ENCODE measurements at places on chromosomes 11 and 22.
A peak's percentile ranks its signal among the peaks of the same experiment; 100 is the strongest.

GRCh38 chr11:79170321-79170720 lies 270.5 kb downstream of the TENM4 start:
- DNase-seq: no peak

DNA sequence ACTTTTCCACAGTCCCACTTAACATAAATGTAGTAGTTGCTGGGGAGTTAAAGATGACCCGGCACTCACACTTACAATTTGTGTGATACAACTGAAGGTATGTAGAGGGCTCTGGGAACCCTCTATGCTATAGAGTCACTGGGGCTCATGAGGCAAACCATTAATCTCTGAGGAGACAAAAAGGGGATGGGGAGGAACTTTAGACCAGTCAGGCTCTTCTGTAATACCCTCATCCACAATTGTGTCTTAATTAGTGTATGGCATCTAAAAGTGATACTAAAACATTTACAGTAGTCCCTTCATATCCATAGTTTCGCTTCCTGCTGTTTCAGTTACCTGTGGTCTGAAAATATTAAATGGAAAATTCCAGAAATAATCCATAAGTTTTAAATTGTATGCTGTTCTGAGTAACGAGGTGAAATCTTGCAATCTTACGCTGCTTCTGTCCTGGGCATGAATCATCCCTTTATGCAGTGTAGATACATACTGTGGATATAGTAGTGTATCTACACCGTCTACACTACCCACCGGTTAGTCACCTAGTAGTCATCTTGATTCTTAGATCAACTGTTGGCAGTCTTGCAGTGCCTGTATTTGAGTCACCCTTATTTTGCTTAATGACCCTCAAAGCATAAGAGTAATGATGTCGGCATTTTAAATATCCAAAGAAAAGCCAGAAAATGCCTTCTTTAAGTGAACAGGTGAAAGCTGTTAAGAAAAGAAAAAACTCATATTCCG lies 12.2 kb downstream of the CBL start:
- no peak for DNase-seq

DNA sequence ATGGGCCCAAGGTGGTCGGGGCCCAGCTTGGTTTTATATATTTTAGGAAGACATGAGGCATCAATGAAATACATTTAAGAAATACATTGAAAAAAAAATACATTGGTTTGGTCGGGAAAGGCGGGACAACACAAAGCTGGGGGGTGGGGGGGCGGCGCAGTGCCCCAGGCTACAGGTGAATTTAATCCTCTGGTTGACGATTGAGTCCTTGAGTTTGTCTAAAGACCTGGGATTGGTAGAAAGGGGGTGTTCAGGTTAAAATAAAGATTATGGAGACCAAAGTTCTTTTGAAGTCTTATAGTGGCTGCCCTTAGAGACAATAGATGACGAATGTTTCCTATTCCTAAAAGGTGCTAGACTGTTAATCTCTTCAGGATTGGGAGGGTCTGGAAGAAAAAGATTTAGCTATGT lies 3.1 kb downstream of the IFITM1 start:
- no peak for DNase-seq

- DNase-seq: no peak
Measured at GRCh38 chr11:109267293-109268095, 154.5 kb upstream of the C11orf87 start.

GRCh38 chr11:36471577-36471976 lies 38.5 kb downstream of the TRAF6 start:
- DNase-seq: no peak

DNA sequence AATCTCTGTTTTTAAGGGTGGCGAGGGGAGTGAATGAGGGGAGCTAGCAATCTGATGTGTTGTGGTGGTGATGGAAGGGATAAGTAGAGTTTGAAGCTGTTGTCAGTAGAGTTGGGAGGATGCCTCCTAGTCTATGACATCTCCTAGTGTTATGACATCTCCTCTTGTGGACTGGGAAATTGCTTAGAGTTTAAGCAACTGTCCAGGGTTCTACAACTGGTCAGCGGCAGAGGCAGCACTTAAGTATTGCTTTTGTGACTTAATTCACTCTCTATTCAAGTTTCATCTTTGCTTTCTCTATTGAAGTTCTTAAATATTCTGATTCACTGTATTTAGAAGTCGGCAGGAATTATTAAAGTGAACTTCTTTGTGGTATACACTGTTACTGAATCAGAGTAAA lies 13.8 kb downstream of the BMAL1 start:
- DNase-seq: no peak

DNA sequence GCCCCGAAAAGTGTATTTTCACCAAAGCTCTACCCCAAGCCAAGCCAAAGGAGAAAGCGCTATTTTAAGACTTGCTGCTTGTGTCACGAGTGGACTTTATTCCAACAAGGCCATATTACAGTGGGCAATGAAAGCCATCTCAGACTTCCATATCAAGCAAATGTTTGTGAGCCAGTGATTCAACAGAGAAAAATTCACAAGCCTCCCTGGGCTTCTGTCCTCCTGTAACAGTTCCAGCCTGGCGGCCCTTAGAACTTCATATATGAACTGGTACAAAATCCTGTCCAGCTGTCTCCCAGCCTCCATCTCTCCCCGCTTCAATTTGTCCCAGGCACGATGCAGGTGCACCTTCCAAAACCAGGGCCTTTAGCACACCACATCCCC lies 11.2 kb downstream of the LARGE1 start:
- no peak for DNase-seq

DNA sequence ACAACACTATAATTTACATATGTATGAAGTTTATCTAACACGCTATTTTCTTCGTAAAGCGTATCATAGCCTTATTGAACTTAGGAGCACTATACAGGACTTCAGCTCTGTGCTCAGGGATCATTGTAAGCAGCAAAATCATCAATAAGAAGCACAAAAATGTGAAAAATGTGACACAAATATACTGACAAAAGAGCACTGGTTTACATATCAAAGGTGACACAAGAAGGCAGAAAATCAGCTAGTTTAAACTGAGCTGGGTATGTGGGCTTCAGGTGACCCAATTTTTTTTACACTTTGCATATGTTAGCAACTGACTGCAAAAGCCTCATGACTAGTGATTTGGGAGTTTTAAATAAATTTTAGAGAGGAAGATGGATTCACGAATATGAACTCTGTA lies 215.2 kb upstream of the CHORDC1 start:
- DNase-seq: no peak

DNA sequence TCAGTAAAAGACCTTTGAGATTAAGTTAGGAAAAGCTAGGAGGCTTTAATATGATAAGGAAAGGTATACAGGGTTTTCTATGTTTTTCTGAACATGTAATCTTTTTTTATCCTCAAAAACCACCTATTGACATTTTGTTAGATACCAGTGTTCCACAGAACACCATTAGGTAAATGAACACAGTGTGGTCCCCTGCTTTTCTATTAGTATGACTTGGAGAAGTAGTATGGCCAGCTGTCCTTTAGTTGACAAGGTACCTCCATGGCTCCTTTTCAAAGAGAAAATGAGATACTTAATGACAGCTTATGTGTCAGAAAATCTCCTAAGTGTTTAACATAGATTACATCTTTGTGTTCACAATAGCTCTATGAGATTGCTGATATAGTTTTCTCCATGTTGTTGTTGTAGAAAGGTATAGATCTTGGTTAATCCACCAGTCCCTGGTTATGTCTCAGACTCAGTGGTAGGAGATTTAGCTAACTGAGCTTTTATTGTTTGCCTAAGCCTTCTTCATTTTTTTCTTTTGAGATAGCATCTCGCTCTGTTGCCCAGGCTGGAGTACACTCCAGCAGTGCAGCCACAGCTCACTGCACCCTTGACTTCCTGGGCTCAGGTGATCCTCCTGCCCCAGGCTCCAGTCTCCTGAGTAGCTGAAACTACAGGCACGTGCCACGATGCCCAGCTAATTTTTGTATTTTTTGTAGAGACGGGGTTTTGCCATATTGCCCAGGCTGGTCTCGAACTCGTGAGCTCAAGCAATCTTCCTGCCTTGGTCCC lies 46.0 kb downstream of the STIM1 start:
- DNase-seq: no peak

DNA sequence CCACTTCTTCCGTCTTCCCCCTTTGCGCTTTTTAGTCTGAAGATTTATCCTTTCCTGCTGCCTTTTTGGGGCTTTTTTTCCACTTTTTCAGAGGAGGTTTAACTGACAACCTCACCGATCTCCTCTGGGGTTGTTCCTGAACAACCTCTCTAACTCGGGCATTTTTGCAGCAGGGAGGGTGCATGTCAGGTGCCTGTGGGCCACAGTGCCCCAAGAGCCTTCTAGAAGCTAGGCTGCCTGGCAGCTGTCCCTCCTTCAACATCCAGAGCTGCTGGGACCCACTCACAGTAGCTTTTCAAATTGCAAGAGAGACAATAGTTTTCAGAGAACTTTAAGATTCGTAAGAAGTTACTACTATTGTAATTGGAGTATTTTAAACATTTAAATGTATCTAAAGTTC lies 1112.4 kb upstream of the CNTN5 start:
- DNase-seq: no peak

GRCh38 chr11:3101921-3102640 lies 44.9 kb upstream of the CARS1 start:
- no peak for DNase-seq

DNA sequence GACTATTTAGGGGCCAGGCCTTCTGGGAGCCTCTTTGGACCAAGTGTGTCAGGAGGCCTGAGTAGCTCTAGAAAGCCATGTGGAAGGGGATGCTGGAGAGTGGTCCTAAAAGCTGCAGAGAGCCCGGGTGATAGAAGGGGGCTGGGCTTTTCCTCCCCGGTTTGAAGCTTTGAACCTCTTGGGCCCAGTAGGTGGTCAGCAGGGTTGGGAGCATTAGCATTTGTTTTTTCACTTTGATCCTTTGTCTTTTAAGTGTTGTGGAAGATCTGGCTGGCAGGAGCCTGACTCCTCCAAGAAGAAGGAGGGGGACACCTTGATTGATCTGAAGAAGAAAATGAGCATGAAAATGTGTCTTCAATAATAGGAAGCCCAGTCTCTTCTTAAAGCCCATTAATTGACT lies 596.6 kb downstream of the INSC start:
- DNase-seq: no peak

- DNase-seq: peak; percentile 62
Measured at GRCh38 chr11:35485656-35486322, 39.6 kb downstream of the PAMR1 start.

- DNase-seq: no peak
Measured at GRCh38 chr11:102864724-102865123, 10.1 kb downstream of the MMP12 start.

DNA sequence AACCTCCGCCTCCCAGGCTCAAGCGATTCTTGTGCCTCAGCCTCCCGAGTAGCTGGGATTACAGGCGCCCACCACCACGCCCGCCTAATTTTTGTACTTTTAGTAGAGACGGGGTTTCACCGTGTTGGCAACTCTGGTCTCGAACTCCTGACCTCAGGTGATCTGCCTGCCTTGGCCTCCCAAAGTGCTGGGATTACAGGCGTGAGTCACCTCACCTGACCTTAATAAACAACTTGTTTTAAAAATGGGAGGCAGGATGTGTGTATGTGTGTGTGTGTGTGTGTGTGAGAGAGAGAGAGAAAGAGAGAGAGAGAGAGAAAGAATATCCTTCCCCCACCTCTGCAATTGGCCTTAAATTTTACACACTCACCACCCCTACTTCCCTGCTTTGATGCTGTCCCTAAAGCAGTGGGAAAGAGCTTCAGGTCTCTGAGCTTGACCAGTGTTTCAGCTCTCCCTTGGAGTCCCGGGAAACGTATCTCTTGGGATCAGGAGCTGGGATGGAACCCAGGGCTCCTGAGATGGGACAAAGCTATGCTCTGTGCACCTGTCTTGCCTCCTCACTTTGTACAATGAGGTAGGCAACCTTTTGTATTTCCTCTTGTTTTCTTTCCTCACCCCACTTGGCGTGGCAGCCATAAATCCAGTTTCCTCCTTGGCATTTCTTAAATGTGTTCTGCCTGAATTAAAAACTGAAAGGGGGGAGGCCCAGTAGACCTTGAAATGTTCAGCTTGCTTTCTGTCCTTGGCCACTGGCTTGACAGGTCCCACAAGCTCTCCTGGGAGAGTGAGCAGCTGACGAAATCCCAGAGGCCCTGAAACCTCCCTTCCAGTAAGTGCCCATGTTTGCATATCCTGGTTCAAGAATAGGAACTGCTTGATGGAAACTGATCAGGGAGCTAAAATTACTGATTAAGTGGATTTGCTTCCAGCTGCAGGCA lies 17.8 kb upstream of the XBP1 start:
- no peak for DNase-seq

DNA sequence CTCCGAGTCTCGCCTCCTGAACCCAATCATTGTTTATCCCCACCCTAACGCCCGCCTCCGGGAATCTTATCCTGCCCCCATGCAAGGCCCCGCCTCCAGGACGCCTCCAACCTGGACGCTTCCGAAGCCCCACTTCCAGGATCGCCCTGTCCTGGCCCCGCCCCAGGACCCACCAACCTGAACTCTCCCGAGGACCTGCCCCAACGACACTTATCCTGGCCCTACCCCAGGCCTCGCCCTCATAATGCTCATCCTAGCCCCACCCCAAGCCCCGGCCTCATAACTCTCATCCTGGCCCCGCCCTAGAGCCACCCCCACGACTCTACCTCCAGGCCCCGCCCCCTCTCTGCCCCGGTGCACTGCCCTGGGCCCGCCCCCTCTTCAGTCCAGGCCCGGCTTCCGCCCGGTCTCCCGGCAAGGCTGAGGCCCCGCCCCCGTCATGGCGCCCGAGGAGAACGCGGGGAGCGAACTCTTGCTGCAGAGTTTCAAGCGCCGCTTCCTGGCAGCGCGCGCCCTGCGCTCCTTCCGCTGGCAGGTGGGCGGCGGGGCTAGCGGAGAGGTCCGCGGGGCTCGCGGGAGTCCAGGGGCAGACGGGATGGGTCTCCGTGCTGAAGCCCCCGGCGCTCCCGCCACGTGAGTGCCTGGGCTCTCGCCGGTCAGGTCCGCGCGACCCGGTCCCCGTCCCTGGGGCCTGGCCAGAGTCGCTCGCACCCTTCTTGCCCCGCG lies 45.7 kb upstream of the DEFB108B start:
- DNase-seq: peak; percentile 87

- no peak for DNase-seq
Measured at GRCh38 chr11:3830730-3831129, 10.0 kb downstream of the RHOG start.

GRCh38 chr11:34606326-34607120 lies 14.4 kb upstream of the EHF start:
- DNase-seq: no peak

DNA sequence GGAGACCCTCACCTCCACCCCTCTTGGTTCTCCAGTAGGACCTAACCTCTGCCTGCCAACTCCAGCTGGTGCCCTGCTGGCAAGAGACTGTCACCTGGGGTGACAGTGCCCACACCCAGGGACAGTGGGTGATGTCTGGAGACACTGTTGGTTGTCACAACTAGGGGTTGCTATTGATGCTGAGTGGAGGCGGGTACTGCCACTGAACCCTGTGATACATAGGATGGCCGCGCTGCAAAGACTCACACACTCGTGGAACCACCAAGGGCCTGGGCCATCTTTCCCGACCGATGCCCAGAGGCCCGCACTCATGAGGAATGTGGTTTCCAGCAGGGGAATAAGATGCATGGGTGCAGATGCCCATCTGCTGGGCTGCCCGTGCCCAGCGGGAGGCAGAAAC lies 143.2 kb downstream of the SHANK2 start:
- no peak for DNase-seq

DNA sequence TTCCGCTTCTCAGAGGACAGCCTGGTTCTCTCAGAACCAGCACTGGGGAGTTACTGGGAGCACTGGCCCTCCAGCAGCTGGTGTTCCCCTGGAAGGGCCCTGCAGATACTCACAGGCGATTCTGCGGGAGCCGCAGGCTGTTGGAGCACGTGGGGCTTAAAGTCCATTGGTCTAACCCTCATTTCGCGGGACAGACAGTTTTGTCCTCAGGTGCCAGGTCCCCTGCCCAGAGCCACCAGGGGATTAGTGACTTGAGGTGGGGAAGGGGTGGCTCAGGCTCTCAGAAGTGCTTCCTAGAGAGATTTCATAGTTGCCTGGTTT lies 53.9 kb downstream of the CACNA1I start:
- no peak for DNase-seq
